ENCODE measurements at places on chromosomes 7 and 10.

DNA sequence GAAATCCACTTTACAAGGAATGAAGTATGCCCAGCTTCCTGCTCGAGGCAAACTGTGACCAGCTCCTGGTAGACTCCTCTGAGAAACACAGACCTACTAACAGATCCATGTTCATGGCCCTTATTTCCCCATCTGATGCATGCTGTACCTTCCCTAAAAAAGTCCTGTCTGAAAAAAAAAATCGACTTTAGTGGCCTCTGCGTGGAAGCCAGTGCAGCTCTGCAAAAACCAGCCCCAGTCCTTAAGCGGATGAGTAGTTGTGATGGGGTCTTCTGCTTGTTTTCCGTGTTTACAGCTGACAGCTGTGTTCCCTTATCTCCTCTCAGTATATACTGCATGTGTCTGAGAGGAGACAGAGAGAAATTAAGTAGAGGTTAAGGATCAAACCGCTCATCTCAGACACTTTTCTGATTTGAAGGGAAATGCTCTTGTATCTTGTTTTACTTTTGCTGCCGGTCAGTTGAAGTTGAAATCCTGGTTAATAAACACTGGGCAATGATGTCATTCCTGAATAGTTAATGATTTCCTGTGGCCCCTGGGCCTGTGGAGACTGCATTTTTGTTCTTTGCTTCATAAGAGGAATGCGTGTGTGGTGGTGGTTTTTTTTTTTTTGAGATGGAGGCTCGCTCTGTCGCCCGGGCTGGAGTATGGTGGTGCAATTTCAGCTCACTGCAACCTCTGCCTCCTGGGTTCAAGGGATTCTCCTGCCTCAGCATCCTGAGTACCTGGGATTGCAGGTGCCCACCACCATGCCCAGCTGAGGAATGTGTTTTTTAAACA is 67.6 kb downstream of the DOCK1 start:
- peak; percentile 29 for DNase-seq

DNA sequence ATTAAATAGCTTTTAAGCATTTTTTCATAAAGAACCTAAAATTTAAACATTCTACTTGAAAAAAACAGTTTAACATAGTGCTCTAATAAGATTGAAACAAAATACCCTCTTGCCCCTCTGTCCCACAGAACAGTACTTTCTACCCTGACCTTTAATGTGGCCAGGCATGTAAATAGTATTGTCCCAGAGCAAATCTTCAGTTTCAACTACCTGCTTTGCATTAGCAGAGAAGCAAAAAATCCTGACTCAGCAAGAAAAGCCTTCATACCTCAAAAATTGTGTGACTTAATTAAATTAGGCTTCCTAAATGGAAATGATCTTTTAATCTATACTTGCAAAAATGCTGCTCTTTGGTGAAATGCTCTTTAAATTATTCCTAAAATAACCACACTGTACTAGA is 237.4 kb upstream of the AOAH start:
- DNase-seq, result no peak

- no peak for DNase-seq
These were observed 140.5 kb downstream of the BICC1 start for GRCh38 chr10:58653139-58653538.

GRCh38 chr10:36280321-36280741 is 638.2 kb upstream of the FZD8 start:
- DNase-seq, result no peak

DNA sequence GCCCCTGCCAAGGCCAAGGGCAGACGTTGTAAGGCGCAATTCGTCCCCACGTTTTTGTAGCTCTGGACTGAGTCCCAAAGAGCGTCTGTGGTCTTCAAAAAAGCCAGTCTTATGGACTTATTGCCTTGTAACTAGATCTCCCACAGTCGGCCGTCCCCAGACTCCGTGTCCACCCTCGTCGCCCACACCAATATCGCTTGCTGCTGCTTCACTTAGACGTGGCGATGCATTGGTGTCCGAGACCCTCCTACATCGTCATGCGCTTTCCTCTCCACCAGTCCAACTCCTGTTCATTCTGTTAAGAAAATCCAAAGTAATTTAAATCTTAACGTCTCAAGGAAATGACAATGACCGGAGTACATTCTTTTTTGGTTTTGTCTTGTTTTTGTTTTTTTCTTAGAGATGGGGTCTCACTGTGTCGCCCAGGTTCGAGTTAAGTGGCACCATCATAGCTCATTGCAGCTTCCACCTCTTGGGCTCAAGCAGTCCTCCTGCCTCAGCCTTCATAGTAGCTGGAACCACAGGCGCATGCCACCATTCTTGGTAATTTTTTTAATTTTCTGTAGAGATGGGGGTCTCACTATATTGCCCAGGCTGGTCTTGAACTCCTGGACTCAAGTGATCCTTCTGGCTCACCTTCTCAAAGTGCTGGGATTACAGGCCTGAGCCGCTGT is 851 bp downstream of the KIFBP start:
- no peak for DNase-seq

GRCh38 chr10:14327527-14327926 is 3.2 kb downstream of the FRMD4A start:
- DNase-seq, result no peak

GRCh38 chr10:2951235-2951835 is 116.0 kb upstream of the PFKP start:
- DNase-seq, result no peak
